ENCODE measurements at places on chromosomes 1 and 21.
A peak's percentile ranks its signal among the peaks of the same experiment; 100 is the strongest.

GRCh38 chr1:82348487-82348886 is 547.8 kb downstream of the ADGRL2 start:
- no peak for DNase-seq

- DNase-seq = no peak
Observed at GRCh38 chr1:220007438-220007837, 38.9 kb downstream of the EPRS1 start.

DNA sequence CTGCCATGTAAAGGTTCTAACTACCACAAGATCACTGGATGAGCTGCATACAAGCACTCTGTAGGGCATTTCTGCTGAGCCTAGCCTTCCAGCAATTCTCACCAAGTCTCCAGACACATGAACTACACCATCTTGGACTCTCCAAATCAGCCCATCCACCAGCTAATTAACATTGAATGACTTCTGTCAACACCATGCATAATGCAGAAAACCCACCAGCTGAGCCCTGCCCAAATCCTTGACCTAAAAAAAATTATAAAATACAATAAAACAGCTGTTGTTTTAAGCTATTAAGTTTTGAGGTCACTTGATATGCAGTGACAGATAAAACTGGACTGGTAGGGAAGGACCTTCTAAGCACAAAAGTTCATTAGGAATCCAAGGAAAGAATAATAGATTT is 44.3 kb upstream of the ATP1B1 start:
- no peak for DNase-seq

GRCh38 chr1:147502760-147503159 is 38.5 kb upstream of the BCL9 start:
- DNase-seq = no peak

- no peak for DNase-seq
Observed at GRCh38 chr1:227790034-227790400, 25.5 kb upstream of the PRSS38 start.

DNA sequence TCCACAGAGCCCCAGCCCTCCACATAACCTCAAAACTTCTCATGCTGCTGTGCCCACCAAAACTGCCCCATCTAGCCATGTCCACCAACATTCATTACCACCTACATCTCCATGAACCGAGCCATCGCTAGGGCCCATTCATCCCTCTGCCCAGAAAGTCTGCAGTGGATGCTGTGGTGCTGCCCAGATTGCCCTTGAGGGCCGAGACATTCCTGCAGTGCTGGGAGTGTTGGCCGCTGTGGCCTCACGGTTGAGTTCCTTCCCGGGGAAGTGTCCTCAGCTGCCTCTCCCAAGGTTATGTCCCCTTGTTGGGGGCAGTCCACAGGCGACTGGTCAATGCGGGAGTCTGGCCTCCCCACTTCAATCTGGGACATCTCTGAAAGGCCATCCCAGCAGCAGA is 30.3 kb upstream of the DMBX1 start:
- no peak for DNase-seq

DNA sequence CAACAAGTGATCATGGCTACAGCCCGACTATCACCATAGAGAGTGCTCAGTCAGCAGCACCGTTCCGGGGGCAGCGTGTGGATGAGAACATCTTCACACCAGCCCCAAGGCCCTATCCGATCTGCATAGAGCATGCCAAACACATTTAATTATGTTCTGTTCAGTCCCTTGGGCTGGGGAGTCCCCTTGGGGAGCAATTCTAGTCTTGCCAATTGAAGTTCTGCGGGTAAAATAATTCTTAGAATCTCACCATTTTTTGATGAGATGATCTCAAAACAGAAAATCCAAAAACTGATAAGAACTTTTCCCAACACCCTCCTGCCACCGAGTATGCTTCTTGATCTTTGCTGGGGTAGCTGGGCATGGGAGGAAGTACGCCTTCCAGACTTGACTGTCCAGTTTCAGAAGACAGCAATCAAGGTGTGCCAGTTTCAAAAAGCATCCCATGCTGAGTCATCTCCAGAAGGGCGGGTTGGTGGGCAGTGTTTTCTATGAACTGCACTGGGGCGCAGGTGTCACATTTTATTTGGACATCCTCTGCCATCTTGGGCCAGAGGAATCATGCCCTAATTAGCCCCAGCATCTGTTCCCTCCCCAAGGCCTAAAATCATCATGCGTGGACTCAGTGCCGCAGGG is 20.8 kb upstream of the PTPRF start:
- DNase-seq = no peak

GRCh38 chr21:45305836-45306235 is 18.1 kb upstream of the POFUT2 start:
- DNase-seq = peak; percentile 10

- DNase-seq = no peak
Observed at GRCh38 chr21:46205166-46205565, 20.9 kb upstream of the SPATC1L start.

DNA sequence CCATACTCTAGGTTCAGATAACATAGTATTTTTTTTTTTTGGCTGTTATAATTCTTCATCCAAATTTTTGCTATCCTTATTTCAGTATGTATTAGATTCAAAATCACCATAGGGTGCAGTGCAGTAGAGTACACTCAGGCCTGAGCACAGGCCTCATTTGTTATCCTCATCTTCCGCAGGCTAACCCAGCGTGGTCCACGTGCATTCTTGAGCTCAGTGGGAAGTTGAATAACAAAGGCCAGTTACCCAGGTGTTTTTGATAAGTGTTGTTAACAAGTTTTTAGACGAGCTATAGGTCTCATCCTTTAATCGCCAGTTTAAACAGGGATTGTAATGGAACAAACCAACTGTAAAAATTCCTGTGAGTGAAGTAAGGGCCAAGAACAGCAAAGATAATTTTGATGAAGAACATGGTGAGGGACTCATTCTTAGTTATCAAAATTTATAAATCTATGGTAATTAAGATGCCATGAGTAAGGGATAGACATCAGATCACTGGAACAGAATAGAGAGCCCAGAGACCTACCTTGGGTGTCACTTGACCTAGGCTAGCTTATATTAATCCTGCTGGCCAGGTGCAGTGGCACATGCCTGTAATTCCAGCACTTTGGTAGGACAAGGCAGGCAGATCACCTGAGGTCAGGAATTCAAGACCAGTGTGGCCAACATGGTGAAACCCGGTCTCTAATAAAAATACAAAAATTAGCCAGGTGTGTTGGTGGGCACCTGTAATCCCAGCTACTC is 22.0 kb downstream of the FLVCR1 start:
- no peak for DNase-seq

GRCh38 chr1:197994907-197995407 is 77.8 kb downstream of the LHX9 start:
- no peak for DNase-seq

DNA sequence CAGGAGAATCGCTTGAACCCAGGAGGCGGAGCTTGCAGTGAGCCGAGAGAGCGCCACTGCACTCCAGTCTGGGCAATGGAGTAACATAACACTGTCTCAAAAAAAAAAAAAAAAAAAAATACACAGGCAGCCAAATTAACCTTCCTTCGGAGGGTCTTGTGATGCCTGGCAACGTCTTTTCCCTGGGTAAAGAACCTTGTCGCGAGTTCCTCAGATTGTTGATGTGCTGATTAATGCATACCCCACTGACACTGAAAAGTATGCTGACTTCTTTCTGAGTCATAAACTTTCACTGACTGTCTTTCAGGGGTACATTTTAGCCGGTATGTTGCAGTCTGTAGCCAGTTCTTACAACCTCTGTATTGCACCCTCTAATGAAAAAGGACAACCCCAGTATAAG is 95.1 kb upstream of the SOD1 start:
- no peak for DNase-seq

DNA sequence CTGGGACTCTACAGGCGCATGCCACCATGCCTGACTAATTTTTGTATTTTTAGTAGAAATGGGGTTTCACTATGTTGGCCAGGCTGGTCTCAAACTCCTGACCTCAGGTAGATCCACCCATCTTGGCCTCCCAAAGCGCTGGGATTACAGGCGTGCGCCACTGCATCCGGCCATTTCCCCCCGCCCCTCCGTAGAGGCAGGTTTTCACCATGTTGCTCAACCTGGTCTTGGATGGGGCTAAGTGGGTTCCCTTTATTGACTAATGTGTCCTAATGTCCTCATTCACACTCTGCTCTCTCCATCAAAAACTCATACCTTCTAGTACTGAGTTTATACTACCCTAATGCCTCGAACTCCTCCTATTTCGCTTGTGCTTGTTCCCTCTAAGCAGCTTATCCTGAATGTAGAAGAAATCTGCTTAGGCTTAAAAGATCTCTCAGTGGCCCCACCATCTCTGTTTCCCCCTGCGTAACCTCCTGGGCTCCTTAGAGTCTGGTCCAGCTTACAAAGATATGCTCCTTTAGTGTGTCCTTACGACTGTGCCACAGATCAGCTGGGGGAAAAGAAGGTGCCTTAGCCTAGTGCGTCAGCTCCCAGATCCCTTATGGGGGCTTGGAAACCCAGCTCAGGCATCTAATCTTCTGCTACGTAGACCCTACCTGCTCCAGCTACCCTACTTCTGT is 8.0 kb downstream of the GNAT2 start:
- no peak for DNase-seq

- DNase-seq = no peak
Observed at GRCh38 chr1:17538428-17539117, 925 bp upstream of the ARHGEF10L start.

DNA sequence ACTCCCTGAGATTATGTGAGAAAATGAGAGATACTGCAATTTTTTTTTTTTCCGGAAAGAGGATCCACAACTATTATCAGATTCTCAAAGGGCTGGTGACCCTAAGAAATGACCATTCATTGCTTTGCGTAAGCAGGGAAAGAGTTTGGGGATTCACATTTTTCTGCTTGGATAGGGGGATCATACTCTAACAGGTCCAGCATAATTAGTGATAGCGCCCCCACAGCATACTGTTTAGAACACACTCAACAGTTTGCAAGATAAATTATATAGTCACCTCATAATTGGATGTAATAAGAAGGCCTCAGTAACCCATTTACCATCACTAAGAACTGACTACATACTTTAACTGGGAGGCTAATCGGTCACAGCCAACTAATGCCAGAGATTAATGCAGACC is 1.9 kb downstream of the CCT3 start:
- DNase-seq = no peak

GRCh38 chr1:217542136-217542777 is 88.6 kb downstream of the GPATCH2 start:
- no peak for DNase-seq

DNA sequence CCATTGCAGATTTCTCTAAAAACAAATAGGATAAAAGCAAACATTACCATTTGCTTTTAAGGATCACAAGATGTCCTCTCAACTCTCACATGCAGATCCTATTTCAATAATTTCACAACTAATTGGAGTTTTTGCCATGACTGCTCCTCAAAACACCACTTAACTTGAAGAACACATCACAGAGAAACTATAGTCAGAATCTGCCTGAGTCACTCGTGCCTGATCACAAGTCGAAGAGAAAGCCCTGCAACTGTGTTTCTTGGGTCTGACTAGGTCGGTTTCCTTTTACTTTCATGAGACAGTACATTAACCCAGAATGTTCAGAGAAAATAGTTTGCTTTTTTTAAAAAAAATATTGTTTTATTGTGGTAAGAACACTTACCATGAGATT is 46.3 kb upstream of the SMYD2 start:
- no peak for DNase-seq

DNA sequence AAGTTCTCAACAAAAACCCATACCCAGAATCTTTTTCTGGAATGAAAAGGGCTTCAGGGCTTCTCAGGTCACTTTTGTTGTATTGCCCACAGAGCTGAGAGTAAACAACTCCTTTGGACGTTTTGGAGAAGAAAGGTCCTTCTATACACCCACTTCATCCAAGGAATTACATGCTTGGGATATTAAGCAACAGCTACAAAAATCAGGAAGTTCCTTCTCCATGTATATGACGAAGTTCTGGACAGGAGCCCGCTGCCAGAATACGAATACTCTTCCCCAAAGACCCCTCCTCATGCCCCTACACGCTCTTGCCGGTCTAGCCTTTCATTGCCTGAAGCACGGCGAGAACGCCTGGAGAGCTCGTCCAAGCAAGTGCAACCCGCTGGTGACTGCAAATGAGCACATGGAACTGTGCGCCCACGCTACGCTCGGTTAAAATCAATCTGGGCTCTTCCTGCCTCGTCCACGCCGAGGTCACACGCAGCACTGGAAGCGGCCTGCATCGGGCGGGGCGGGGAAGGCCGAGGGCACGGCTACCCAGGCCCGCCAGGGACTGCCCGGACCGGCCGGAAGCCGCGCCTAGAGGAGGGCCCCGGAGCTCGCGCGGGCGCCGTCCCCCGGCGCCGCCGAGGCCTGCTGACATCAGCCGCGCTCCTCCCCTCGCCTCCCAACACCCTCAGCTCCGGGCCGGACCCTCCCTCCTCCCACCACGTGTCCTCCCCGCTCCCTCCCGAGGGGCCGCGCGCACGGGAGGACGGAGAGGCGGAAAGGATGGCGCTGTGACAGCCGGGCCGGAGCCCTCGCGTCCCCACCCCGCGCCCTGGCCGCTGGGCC is at the start of gene POGK:
TSS of gene POGK (plus strand) at position 710 of the 834 bp plus-strand sequence. CDS start 1,482 bp downstream, outside the sequence.
- peak; percentile 86 for DNase-seq

DNA sequence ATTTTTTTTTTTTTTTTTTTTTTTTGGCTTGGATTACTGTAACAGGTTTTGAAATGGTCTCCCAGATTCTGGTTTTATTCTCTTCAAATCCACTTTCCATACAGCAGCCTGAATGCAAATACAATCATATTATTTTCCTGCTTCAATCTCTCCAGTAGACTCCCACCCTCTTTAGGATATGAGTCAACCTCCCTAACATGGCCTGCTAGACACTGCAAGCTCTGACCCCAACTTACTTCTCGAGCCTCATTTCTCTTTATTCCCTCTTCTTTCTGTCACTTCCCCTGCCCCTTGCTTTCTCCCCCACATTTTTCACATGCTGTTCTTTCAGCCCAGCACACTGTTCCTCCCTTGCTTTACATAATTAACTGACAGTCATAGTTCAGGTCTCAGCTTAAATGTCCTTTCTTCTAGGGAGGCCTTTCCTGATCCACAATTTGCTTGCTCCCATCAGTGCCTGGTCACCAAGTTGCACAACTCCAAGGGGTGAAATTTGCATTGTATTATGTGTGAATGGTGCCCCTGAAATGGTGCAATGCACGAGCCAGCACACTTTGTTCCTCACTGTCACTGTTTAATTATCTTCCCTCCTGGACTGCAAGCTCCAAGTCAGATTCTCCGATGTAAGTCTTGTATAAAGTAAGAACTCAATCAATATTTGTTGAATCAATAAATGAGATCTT is 22.1 kb upstream of the IL19 start:
- DNase-seq = no peak
